Activated T-cell treated with anti-CD3 and anti-CD28 coated beads, Interleukin-2, amount 50 U/mL, for 72 hours (primary cell): ENCODE measurements at places on chromosomes 16 and 17. TPM values are rescaled to one million over a fixed set of nuclear protein-coding genes. Genes with fewer than 3 reads are reported as not detected.

DNA sequence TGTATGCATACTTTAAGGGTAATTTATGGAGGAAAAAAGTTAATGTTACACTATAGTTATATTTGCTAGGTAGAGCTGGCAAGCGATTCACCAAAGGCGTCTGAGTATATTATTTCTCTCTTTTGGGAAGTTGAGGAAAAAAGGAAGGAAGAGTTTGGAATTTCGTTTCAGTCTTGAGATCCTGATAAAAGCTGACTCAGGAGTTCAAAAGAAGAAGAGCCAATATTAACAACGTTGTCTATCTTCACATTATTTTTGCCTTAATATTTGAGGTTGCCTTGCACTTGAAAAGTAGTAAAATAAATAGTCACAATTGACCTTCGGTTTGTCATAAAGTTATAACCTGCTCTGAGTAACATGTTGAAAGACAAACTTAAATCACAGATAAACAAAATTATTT is 888.6 kb downstream of the KCNJ2 start:
- no peak for DNase-seq

- no peak for DNase-seq
Observed at GRCh38 chr16:89209522-89210044, 7.9 kb upstream of the ZNF778 start.

PER1 gene
- 58.2 TPM for total RNA-seq

DNA sequence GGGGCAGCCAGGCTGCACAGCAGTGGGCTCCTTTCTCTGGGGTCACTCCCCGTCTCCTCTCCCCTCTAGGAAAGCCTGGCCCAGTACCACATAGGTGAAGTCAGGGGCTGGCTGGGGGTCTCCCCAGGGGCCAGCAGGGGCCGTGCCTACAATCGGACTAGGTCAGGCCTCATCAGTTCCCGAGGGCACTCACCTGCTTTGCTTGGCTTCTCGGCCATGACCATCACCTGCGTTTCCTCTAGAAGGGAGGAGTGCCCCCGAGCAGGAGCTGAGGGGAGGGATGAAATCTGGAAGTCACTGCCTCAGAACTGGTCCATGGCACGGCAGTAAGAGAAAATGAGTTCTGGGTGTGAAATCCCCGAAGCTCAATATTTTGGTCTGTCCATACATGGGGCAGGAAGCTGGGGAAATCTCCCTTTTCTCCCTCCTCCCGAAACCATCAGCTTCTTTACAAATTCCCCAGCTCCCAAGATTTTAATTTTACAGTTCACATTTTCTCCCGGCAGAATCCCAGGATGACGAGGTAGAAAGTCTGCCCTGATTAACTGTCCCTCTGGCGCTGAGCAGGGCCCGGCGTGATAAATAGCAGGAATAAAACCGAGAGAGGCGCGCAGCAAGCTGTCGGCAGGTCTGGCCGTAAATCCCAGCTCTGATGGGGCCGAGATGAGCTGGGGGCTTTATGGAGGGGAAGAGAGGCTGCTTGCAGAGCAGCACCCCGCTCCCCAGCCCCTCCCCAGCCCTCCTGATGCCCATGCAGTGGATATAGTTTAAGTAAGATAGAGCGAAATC is 172.1 kb downstream of the RBFOX3 start:
- DNase-seq = no peak

METTL22 gene
- total RNA-seq = 46.5 TPM

CCL7 gene
- total RNA-seq = not detected

DNA sequence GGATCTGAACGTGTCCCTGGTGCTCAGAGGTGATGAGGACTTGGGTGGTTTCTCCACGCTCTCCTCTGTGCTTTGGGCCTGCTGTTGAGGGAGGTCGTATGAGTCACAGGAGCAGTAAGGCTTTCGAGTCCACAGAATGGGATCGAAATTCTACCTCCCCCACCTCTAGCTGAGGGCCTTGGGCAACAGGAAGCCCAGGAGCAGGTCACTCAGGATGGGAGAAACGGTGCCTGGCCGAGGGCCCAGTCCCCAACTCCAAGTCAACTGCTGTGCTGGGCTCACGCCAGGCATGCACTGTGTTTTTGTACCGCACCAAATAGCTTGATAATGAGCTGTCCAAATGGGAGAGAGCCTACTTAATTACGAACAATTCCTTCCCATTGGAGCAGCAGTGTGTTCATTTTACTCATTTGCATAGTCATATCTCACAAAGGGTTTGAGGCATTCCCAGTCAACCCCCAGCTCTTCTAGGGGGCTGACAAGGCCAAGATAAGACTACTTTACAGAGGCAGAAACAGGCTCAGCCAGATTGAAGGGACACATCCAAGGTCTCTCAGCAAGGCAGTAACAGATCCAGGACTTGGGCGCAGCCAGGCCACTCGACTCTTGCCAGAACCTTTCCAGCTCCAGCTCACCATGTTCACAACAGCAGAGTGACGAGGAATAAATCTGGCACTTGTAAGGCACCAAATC is 53.6 kb downstream of the WNT3 start:
- no peak for DNase-seq

GRCh38 chr17:29569245-29569950 is 897 bp downstream of the TP53I13 start:
- DNase-seq = no peak

- no peak for DNase-seq
Observed at GRCh38 chr16:64019339-64019738, 1102.5 kb downstream of the CDH11 start.

EFCAB13 gene
- total RNA-seq = 5.9 TPM

DNA sequence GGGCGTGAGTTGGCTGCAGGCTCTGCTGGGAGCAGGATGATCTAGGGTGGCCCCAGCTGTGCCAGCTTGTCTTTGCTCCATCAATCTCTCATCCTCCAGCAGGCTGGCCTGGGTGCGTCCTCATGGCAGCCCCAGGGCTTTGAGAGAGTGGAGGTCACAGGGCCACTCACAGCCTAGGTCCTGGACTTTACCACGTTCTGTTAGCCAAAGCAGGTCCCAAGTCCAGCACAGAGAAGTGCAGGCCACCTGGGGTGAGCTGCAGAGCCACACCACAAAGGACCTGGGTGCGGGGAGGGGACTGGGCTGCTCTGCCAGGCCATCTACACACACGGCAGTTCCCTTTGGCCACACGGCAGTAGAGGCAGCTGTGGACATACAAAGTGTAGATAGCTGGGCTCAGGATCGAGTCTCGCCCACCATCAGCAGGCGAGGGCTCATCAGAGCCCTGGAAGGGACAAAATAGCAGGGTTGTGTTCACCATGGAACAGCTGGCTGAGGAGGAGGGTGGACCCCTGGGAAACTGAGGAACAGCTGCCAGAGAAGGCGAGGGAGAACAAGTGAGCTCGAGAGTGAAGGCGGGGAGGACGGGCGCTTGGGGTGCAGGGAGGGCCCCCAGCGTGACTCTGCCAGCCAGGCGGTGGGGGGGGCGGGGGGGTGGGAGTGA is 30.0 kb downstream of the SREBF1 start:
- DNase-seq = no peak

DNA sequence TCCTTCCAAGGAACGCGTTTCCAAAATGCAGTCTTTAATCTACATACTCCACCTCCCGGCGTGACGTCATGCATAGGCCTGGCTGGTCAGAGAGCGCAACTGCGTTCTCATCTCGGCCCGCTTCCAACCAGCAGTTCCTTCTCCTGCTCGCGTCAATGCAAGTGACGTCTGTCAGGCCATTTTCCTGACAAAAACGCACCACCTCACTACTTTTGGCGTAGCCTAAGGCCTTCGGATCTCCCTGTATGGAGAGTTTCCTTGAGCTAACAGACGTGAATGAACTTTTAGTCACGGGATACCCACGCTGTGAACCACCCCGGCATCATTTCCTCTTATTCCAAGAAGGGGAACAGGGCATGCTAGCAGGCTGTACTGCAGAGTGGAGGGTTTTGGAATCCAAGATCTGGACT is 25.0 kb downstream of the TEX14 start:
- DNase-seq = peak; percentile 29

FASN gene
- 90.5 TPM for total RNA-seq

GRCh38 chr16:11501632-11502031 is 85.1 kb downstream of the LITAF start:
- no peak for DNase-seq

DNA sequence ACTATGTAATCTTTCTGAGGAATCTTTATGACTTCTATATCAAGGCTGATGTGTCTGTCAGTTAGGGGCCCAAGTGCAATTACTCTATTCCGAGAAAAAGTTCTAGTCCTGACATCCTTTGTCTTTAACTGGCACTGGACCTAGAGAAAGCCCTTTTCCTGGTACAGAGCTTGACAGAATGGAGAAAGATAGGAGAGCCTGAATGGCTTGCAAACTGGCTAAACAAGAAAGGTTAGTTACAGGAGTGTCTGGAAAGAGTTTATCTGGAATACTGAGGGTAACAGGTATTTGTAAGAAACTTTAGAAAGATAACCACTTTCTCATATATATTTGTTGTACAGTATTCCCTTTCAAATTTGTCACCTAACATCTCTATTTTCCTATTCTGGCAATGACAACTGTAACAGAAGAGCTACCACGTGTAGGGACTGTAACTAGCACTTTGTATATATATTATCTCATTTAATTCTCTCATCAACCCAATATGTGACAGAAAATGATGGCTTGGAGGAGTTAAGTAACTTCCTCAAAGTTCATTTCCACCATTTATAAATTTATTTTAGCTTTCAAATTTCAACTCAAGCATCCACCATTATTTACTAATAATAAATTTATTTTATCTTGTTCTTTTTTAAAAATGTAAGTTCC is 97.4 kb upstream of the C17orf78 start:
- DNase-seq = no peak

- DNase-seq = no peak
Observed at GRCh38 chr16:58843675-58844074, 109.6 kb upstream of the GOT2 start.

ESRP2 gene
- total RNA-seq = 0.31 TPM

HS3ST2 gene
- not detected for total RNA-seq

TBC1D3B gene
- total RNA-seq = 21.4 TPM

DNA sequence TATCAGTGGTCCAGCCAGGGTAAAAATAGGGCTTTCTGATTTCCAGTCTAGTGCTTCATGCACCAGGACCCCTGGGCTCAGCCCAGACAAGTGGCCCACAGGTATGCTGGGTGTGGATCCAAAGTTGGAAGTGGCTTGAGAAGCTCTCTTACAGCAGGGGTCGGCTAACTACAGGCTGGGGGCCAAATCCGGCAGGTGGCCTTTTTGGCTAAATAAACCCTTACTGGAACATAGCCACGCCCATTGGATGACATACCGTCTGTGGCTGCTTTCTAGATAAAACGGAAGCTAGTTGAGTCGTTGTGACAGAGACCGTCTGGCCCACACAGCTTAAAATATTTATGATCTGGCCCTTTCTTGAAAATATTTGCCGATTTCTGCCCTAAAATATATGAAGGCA is 119.0 kb upstream of the CDC42EP4 start:
- DNase-seq = no peak

LITAFD gene
- not detected for total RNA-seq

DNA sequence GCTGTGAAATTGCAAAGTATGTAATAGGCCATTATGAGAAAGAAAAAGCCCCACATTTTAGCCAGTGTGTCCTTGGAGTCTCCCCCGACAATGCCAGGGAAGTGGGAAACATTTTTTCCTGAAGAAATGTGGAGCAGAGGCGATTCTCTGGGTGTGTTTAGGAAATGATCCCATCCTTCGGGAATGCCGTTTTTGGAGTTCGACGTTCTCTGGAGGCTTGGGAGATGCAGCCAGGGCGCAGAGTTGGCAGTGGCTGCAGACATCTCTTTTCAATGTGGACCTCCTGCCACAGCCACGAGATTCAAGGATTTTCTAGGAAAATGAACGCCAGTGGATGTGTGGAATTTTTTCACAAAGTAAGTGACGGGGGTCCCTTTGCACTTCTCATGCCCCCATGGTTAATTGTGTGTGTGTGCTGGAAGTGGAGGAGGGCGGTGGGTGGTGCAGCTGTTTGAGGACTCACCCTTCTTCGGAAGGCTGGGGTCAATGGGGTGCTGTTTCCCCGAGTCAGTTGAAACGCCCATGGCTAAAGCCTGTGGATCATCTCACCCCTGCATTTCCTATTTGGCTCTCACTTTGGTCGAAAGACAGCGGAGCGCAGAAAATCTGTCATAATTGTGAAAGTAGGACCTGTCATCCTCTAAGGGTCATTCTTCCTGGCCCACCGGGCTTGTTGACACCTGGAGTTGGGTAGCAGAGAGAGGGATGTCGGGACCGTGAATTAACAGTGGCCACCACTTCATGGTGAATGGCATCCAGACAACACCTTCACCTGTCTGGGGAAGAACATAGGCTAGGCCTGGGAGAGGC is 73.2 kb downstream of the CMIP start:
- no peak for DNase-seq

CBX1 gene
- total RNA-seq = 47.0 TPM

DNA sequence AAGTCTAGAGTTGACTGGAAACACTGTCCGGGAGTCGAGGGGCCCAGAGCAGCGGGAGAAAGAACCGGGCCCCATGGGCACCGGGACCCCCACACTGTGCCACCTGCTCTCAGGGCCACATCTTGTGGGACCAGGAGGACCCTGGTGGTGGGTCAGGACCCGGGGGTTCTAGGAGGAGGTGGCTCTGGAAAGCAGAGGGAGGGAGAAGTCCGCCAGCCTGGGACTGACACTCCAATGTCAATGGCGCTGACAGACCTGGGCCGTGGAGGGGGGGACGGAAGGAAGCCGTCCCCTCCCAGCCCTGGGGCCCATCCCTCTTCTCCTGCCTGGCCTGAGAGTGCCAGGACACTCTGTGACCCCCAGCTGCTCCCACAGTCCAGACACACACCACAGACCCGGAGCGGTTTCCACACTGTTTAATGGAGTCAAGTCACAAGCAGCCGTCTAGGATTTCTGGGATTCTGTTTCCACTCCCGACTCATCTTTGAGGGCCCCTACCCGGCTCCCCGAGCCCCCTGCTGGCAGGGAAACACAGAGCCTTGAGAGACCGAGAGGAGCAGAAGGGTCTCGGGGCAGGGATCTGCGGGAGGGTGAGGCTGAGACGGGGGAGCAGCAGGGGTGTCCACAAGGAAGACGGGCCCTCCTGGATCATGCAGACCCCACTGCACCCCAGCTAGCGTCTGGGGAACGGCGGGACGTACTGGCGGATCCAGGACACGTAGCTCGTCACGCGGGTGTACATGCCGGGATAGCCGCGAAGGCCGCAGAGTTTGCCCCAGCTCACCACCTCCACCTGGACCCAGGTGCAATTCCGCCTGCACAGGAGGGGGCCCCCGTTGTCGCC is 23.5 kb upstream of the UBE2I start:
- no peak for DNase-seq
